GM03348 (cell line): ENCODE measurements at places on chromosomes 5 and 9.

GRCh38 chr5:87877495-87877894 lies 391.1 kb downstream of the TMEM161B start:
- no peak for DNase-seq

GRCh38 chr9:35717132-35717870 lies 14.7 kb downstream of the TLN1 start:
- DNase-seq: no peak

GRCh38 chr9:136237486-136238341 lies 7.9 kb downstream of the QSOX2 start:
- no peak for DNase-seq

GRCh38 chr5:79853028-79853427 lies 138.0 kb downstream of the MTX3 start:
- DNase-seq: no peak
